ENCODE measurements at places on chromosomes 3 and 15.

DNA sequence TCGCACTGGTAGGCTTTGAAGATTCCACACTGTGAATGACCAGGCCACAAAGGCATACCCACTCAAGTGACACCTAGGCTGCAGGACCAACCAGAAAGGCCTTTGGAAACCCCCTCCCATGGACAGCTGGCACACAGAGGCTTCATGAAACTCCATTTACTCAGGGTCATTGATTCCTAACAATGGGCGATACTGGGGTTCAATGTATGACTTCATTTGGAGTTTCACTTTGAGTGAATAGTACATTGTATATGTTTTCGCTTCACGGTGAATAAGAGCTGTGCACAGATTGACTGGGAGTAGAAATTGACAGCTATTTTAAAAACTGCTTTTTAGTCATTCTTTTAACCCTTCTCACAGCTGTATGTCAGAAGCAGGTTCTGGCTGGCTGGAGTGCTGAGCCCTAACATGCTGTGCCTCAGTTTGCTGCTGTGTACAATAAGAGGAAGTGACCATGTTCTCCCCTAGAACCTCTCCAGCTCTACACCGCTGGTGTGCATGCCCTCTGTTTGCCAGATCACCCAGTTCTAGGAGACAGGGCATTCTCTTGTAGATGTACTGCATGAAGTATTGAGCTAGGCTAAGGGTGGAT lies 15.4 kb upstream of the CX3CR1 start:
- DNase-seq = no peak

GRCh38 chr15:77722759-77723460 lies 90.2 kb upstream of the LINGO1 start:
- no peak for DNase-seq

GRCh38 chr3:52367891-52368880 lies 52.1 kb downstream of the DNAH1 start:
- DNase-seq = no peak

DNA sequence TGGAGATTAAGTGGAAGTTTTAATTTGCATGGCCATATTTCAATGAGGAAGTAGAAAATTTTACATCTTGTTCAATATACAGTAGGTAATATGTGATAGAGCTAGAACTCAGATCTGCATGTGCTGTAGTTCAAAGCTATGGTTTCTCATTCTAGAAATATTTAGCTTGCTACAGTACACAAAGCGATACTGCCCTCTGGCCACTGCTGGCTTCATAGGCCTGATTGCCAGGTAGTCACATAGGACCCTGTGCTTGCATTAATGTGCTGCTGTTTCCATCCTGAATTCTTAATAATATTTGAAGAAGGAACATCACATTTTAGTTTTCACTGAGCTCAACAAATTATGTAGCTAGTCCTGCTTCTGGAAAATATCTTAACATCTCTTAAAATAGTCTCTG lies 87.0 kb downstream of the PLSCR2 start:
- no peak for DNase-seq

- DNase-seq = no peak
Measured at GRCh38 chr15:80920271-80920699, 69.3 kb downstream of the MESD start.
